Activated naive CD4-positive, alpha-beta T cell treated with Interleukin-2 at 50 U/mL for 16 hours (primary cell): ENCODE measurements at places on chromosomes 7 and 10.

- no peak for DNase-seq
Observed at GRCh38 chr7:150788474-150789269, 11.5 kb downstream of the TMEM176B start.

DNA sequence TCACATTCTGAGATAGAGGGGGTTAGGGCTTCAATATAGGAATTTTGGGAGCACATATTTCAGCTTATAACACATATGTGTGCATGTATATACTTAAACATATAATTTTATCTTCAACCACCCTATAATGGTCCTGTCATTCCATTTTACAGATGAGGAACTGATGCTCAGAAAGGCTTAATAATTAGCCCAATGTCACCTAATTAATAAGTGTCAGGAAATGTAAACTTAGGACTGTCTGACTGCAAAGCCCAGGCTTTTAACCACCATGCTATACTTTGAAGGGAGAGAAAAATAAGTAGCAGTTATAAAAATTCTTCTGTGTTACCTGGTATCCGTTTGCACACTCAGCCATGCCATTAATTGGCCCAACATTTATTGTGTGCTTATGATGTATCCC lies 172.6 kb downstream of the SKIDA1 start:
- no peak for DNase-seq

DNA sequence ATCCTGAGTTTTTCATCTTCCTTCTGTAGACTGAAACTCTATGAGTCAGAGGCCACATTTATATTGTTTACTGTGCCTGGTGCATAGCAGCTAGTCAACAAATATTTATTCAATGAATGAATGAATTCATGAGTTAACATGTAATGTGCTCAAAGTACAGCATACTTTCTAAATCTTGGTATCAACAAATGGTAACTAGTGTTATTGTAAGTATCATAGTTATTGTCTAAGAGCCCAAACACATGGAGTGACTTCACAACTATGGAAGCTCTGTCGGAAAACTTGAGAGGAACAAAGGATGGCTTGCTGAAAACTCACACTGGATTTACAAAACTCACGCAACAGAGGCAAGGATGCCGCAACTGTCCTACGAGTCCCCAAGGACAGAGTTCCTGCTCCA lies 35.9 kb downstream of the DENND2A start:
- DNase-seq: no peak

DNA sequence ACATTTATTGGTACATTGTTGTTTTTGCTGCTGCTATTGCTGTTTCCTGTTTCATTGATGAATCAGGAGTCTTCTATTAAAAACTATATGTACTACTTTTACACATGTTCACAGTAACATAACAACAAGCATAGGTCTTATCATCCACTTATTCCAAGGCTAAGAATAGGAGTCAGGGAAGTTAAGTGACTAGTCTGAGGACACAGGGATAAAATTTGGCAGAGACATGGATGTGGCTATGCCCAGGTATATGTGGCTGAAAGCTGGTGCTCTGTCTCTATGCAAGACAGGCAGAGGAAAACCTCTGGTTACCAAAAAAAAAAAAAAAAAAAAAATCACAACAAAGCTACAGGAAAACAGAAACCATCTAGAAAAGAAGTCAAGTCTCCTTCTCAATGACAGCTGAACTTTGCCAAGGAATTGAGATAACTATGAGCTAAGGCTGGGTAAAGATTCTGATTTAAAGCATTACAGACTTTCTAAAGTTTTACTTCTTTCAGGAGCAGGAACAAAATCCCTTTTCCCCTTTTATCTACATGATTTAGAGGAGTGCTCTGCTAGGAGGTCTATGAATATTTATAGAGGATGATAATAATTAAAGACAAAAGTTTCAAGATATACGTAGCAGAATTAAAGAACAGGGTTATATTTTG lies 70.0 kb downstream of the GPR141 start:
- DNase-seq: no peak

DNA sequence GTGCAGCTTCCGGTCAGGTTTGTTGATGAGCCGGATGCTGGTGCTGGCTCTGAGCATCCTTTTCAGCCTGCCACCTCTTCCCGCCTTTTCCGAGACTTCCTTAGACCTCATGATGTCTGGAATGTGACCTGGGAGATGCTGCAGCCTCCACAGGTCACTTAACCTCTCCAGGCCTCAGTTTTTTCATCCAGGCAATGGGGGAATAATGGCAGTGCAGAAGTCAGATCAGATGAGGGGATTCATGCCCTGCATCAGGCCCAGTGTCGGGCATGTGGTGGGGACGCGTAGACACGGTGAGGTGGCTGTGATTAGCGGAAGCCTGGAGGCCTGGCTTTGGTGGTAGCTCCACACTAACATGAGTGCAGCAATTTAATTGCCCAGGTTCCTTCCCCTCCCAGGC lies 24.6 kb downstream of the PFKFB3 start:
- no peak for DNase-seq

- no peak for DNase-seq
Observed at GRCh38 chr10:64416011-64416410, 894.8 kb downstream of the REEP3 start.

GRCh38 chr7:57343901-57344622 lies 105.9 kb upstream of the ZNF716 start:
- DNase-seq: no peak
